Naive thymus-derived CD4-positive, alpha-beta T cell (primary cell): ENCODE measurements at places on chromosomes 4 and X. TPM values are rescaled to one million over a fixed set of nuclear protein-coding genes. Genes with fewer than 3 reads are reported as not detected.

DNA sequence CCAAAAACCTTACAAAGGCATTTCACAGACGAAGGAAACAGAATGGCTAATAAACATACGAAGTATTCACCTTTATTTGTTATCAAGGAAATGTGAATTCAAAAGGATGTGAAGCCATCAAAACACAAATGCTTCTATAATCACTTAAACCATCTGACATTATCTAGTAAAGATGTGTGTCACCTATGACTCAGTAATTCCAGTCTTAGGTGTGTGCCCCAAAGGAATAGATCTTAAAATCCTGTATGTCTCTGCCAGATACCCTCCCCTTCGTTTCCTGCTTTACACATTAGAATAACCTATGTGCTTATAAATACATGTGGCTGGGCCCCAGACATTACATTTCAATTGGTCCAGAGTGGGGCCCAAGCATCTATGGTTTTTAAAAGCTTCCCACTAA, 41.8 kb upstream of the CEP135 start:
- DNase-seq = peak; percentile 6

- no peak for DNase-seq
Measured at GRCh38 chrX:12309744-12310076, 171.4 kb downstream of the FRMPD4 start.

- DNase-seq = no peak
Measured at GRCh38 chr4:48949086-48949485, 37.0 kb upstream of the CWH43 start.

GRCh38 chr4:163077680-163078079, 89.0 kb downstream of the NAF1 start:
- no peak for DNase-seq

GRCh38 chr4:153464068-153464467, 2.1 kb upstream of the TMEM131L start:
- DNase-seq = no peak

DNA sequence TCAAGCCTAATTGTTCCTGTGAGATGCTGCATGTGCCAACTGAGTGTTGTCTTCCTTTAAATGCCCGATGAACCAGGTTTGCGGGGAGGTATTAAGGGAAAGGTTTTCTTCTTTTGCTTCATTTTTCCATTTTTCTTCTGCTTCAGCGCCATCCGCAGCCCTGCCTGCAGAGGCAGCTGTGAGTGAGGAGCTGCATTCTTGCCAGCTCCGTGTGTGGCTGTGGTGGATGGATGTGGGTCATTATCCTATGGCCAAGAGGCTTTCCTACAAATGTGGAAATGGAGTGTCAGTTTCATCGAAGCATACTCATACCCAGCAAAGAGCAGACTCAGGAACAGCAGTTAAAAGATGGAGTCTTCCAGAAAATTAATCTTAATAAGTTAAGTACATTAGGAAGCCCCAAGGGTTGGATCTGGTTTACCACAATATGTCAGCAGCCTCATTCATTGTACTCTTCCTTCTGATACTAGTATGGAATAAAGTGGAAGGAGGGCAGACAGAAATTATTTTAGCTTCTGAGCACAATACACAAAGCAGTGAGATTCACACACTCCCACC, 37.6 kb downstream of the TNIP3 start:
- no peak for DNase-seq

GRCh38 chr4:56757821-56758411, 63.6 kb downstream of the SPINK2 start:
- peak; percentile 74 for DNase-seq

Gene USP17L21
- total RNA-seq = not detected

Gene ZCCHC12
- 0.16 TPM for total RNA-seq

Gene C4orf50
- not detected for total RNA-seq

Gene MTMR8
- 9.2 TPM for total RNA-seq
